ENCODE measurements at places on chromosomes 3 and 15.
A peak's percentile ranks its signal among the peaks of the same experiment; 100 is the strongest.

- H3K27me3 ChIP-seq: no peaks in the 10 kb centered on the region
- H3K4me1 ChIP-seq: peaks cover 13% of the 10 kb centered on the region
- H3K36me3 ChIP-seq: no peaks in the 10 kb centered on the region
- H3K27ac ChIP-seq: peak overlapping the region; percentile 82
- no peak overlapping the region for H3K4me3 ChIP-seq
- DNase-seq: no peak
These were observed 43.6 kb downstream of the C2CD4B start for GRCh38 chr15:62121273-62122015.

DNA sequence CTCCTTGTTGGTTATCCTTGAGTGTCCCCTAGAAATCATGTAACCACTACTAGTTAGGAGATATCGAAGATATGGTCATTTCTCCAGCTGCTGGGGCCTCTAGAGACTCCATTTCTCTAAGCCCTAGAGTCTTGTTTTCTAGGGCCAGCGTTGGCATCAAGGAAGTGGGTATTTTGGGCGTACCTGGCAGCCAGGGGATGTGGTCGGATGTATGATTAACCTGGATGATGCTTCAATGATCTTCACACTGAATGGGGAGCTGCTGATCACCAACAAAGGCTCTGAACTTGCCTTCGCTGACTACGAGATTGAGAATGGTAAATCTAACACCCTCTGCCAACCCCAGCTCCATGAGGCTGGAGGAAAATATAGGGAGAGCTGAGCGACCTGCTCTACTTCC, 325.5 kb downstream of the RYR3 start:
- no peaks in the 10 kb centered on the region for H3K27me3 ChIP-seq
- DNase-seq: no peak
- H3K4me1 ChIP-seq: no peaks in the 10 kb centered on the region
- H3K36me3 ChIP-seq: no peaks in the 10 kb centered on the region
- no peak overlapping the region for H3K4me3 ChIP-seq
- no peak overlapping the region for H3K27ac ChIP-seq

- H3K27me3 ChIP-seq: no peaks in the 10 kb centered on the region
- H3K4me3 ChIP-seq: no peak overlapping the region
These were observed 51.6 kb downstream of the MOBP start for GRCh38 chr3:39519103-39519502.

- DNase-seq: peak; percentile 24
- H3K4me1 ChIP-seq: peaks cover 25% of the 10 kb centered on the region
- no peaks in the 10 kb centered on the region for H3K27me3 ChIP-seq
- H3K27ac ChIP-seq: peak overlapping the region; percentile 83
- peak overlapping the region; percentile 86 for H3K4me3 ChIP-seq
These were observed 631 bp downstream of the NKTR start for GRCh38 chr3:42600958-42601675.

DNA sequence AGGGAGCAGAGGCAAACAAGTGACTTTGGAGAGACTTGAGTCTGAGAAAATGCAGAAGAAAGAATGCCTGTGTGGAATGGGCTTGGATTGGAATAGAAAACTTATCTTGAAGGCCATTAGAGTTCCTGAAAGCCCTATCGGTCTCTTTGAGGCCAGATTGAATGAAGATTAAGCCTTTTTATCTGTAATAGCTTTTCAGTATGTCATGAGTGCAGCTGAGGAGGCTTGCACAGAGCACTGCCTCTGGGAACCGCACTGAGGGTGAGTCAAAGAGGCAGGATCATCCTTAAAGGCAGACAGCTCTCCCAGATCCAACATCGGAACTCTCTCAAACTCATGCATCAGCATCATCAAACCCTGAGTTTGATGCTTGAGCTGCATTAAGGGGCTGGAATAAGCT, 515.2 kb downstream of the NTRK3 start:
- no peaks in the 10 kb centered on the region for H3K27me3 ChIP-seq
- no peak overlapping the region for H3K4me3 ChIP-seq
- no peaks in the 10 kb centered on the region for H3K36me3 ChIP-seq
- DNase-seq: no peak
- no peaks in the 10 kb centered on the region for H3K4me1 ChIP-seq

GRCh38 chr15:98144388-98144787, 183.9 kb downstream of the ARRDC4 start:
- H3K27me3 ChIP-seq: peaks cover 3% of the 10 kb centered on the region
- no peaks in the 10 kb centered on the region for H3K36me3 ChIP-seq
- no peaks in the 10 kb centered on the region for H3K4me1 ChIP-seq

DNA sequence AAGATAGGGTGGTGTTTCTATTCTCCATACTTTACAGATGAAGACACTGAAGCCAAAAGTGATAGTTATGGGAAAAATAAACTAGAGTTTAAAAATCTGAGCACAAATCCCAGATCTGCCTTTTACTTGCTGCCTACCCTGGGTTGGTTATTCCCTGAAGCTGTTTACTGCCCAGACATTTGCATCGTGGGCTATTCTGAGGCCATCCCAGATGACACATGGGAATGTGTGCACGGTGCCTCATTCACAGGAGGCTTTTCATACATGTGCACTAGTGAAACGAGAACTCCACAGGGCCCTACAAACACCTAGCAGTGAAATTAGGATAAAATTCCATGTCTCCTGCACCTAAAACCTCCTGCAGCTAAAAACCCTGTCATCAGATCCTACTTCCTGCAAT, 17.5 kb downstream of the MYO5C start:
- no peak overlapping the region for H3K27ac ChIP-seq
- no peak for DNase-seq
- H3K4me3 ChIP-seq: no peak overlapping the region
- no peaks in the 10 kb centered on the region for H3K27me3 ChIP-seq

GRCh38 chr3:127747066-127747465, 74.3 kb downstream of the ABTB1 start:
- no peak for DNase-seq
- no peaks in the 10 kb centered on the region for H3K27me3 ChIP-seq
- H3K27ac ChIP-seq: no peak overlapping the region
- H3K4me1 ChIP-seq: no peaks in the 10 kb centered on the region

DNA sequence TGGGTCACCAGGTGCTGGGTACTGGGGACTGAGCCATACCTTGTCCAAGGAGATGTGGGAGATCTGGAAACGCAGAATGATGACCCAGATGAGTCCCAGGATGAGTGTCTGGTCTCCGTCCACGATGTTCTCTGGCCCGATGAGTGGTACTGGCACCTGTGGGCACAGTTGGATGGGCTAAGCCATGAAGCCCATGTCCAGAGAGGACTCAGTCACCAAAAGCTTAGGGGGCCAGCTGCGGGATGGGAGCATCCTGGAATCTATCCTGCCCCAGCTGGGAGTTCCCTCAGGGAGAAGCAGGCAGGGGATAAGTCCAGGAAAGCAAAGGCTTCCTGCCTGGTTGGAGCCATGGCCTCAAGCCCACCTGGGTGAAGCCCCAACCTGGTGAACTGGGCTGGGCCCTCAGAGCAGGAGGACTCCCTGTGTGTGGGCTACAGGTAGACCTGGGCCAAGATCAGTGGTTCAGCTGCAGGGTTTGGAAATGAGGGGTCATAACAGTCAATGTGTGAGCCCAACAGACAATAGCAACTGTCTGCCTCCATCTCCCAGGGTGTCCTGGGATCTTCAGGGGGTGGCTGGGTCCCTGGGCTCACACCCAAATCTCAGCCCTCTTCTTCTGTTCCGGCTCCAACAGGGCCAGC, 3.7 kb downstream of the SPTBN5 start:
- H3K4me1 ChIP-seq: peaks cover 56% of the 10 kb centered on the region
- H3K36me3 ChIP-seq: no peaks in the 10 kb centered on the region
- DNase-seq: no peak

DNA sequence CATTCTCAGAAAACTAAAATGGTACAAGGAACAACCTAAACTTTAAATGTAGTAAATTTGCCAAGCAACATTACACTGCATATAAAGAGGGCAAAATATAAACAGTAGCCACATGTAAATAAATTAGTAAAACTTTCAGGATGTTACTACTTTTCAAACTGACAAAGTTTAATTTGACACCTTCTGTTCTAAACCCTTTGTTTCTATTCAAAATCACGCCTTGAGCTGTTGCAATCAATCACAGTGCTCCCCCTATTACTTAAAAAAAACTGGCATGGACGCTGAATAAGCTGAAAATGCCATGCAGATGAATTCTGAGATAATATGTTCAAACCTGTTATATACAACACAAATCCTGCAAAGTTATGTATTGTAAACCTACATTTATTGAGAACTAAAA, 69.3 kb downstream of the SATB1 start:
- H3K4me3 ChIP-seq: no peak overlapping the region
- no peak for DNase-seq
- no peak overlapping the region for H3K27ac ChIP-seq
- H3K36me3 ChIP-seq: peaks cover 28% of the 10 kb centered on the region

Measured in T-cell (primary cell).